Activated CD8-positive, alpha-beta memory T cell treated with anti-CD3 and anti-CD28 coated beads for 48 hours (primary cell): ENCODE measurements at places on chromosomes 11 and 22.

DNA sequence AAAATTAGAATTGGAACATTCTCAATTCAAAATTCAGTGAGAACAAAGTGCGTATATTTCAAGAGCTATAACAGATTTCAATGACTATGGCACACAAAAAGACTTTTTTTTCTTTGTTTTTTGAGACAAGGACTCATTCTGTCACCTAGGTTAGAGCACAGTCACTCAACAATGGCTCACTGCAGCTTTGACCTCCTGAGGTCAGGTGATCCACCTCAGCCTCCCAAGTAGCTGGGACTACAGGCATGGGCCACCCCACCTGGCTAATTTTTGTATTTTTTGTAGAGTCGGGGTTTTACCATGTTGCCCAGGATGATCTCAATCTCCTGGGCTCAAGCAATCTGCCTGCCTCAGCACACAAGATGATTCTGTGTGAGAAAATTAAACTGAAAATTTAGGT, 51.5 kb downstream of the PIK3C2A start:
- no peak for DNase-seq

- DNase-seq, result no peak
Measured at GRCh38 chr11:63639199-63639832, 25.1 kb upstream of the PLAAT3 start.

DNA sequence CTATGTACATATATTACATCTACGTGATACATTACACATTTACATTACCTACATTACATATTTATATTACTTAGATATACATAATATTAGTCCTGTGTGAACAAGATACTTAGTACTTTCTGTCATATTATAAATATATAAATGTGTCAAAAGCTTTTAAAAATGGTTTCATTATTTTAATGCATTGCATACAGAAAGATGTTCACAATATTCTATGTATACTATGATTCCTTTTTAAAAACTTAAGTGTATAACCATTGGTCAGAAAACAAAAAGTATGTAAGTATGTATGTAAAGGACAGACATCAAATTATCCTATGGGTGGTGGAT, 647 bp upstream of the ZW10 start:
- no peak for DNase-seq

GRCh38 chr22:43153899-43154298, 2.5 kb downstream of the TSPO start:
- DNase-seq, result no peak
